ENCODE measurements at places on chromosomes 12 and 14.

- DNase-seq: no peak
These were observed 1.9 kb downstream of the CARMIL3 start for GRCh38 chr14:24053548-24054323.

DNA sequence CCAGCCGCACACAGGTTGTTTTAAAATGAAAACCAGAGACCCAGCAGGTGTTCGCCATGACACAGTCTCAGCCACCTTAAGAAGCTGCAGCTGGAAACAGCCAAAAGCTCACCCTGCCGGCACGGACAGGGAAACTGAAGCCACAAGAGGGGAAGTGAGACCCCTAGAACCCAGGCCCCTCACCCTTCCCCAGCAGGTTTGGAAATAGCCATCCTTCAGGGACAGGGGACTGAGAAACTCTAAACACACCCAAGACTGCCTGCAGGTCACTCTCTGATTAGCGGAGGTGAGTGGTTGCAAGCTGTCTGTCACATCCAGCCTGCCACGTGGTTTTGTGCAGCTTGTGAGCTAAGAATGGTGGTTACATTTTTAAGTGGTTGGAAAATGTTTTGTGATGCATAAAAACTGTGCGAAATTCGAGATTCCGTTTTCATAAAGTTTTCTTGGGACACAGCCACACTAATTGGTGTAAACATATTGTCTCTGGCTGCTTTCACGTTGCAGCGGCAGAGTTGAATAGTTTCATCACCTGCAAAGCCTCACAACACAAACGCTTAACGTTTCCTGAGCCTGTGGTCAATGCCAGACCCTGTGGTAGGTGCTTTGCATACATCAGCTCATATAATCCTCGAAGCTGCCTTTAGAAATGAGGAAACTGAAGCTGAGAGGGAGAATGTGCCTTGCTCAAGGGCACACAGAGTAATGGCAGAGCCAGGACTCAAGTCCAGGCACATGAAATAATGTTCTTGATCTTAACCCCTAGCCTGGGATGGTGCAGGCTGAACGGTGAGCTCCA, 1.7 kb upstream of the SELPLG start:
- peak; percentile 31 for DNase-seq

DNA sequence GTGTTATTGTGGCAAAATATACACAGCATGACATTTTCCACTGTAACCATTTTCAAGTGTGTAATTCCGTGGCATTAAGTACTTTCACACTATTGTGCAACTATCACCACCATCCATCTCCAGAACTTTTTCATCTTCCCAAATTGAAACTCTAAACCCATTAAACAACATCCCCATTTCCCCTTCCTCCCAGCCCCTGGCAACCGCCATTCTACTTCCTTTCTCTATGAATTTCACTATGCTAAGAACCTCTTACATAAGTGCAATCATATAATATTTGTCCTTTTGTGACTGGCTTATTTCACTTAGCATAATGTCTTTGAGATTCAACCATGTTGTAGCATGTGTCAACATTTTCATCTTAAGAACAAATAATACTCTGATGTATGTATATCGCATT, 67.8 kb upstream of the PYGL start:
- no peak for DNase-seq

GRCh38 chr14:96634896-96635295, 132.7 kb downstream of the PAPOLA start:
- DNase-seq: no peak

DNA sequence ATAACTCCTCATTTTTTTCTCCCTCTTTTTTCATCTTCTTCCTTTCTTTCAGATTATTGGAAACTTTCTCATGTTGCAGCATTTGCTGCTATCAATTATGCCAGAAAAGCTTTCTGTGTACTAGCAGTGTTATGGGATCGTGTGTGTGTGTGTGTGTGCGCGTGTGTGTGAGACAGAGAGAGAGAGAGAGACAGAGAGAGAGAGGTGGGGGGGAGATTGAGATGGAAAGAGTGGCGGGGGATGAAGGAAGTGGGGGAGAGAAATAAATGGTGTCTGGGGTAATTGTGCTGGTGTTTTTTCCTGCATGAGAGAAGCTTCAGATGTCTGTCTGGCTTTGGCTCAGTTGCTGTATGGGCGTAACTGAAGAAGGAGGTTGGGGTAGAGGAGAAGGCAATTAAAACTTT, 268.9 kb downstream of the RAD51B start:
- no peak for DNase-seq

- no peak for DNase-seq
These were observed 99.6 kb downstream of the DYRK2 start for GRCh38 chr12:67747869-67748742.

GRCh38 chr14:102545461-102546265, 36.1 kb upstream of the ANKRD9 start:
- no peak for DNase-seq

DNA sequence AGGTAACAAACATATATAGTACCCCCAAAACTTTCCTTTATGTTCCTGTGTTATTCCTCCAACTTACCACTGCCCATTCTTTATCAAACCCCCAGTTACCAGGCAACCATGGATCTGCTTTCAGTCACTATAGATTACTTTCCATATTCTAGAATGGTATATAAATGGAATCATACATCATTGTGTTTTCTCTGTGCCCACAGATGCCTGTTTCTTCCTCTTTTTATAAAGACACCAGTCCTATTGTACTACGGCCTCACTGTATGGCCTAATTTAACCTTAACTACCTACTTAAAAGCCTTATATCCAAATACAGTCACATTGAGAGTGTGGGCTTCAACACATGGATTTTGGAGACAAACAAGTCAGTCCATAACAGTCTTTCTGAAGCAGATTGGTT, 2.6 kb downstream of the TAS2R14 start:
- DNase-seq: no peak

- DNase-seq: no peak
These were observed 2.4 kb downstream of the MYL2 start for GRCh38 chr12:110917961-110918360.

DNA sequence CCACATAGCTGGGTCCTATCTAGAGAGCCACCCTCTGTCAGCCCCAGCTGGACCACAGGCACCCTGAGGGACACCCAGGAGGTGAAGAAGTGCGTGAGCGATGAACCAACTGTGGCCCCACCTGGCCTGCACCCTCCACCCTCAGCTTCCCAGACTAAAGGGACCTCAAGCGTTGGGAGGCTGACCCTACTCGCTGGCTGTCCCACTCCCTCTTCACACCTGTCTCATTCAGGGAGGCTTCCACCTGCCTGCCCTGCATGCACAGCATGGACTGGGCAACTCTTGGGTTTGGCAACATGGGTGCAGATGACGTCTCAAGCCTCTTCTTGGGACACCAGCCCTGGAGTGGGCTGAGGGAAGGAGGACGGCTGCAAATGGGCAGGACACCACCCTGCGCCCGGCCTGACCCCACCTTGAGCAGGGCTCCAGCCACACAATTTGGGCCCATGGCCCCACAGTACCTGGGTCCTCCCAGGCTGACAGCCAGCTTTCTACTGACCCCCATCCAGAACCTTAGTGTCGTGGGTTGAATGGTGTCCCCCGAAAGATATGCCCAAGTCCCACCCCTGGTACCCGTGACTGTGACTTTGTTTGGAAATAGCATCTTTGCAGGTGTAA, 2.1 kb downstream of the TMEM179 start:
- DNase-seq: no peak

DNA sequence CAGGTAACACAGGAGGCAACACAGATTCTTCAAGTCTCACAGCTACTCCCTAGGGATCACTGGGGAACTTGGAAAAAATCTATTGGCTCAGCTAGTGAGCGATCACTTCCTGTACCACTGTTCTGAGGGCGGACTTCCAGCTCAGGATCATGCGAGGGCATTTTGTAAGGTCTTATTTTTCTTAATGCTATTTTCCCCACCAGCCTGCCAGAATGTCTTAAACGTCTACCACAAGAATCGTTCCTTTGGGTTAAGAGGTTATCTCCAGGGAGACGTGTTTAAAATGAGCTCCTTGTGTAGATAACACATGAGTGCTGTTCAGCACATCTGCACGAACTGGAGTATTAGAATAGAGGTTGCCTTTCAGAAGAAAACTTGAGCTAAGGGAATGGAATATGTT, 162.6 kb downstream of the ETNK1 start:
- no peak for DNase-seq

- no peak for DNase-seq
These were observed 1814.2 kb upstream of the SEL1L start for GRCh38 chr14:83347874-83348273.

GRCh38 chr12:14260011-14260993, 105.2 kb upstream of the ATF7IP start:
- DNase-seq: peak; percentile 26

- DNase-seq: no peak
These were observed 300.4 kb downstream of the EGLN3 start for GRCh38 chr14:33650430-33650829.

DNA sequence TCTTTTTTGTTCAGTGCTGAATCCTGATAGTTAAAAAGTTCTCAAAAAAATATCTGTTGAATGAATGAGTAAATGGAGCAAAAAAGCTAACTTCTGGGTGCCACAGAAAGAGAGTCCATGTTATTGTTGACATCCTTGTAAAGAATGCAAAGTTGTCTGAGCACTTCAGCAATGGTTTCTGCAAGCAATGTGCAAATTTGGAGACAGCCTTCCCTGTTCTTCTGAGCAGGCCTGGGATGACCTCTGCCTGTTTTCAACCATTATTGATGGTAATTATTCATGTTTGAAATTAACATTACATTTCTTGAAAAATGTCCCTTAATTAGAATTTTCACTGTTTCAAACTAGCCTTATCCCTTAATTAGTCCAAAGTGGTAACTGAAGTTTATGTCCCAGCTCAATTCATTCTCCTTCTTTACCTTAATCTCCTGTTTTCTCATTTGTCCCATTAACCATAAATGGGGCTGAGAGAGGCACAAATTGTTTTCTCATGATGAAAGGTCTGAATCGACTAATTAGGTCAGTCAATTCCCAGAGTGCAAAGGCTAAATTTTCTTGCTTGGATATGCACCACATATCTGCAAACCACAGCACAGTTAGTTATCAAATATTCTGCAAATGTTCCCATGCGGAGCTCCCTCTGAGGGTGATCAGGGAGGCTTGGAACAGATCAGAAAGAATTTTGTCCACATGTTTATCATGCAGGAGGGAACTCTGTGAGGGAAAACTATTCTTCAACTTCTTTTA, 139.4 kb upstream of the KRR1 start:
- DNase-seq: no peak

DNA sequence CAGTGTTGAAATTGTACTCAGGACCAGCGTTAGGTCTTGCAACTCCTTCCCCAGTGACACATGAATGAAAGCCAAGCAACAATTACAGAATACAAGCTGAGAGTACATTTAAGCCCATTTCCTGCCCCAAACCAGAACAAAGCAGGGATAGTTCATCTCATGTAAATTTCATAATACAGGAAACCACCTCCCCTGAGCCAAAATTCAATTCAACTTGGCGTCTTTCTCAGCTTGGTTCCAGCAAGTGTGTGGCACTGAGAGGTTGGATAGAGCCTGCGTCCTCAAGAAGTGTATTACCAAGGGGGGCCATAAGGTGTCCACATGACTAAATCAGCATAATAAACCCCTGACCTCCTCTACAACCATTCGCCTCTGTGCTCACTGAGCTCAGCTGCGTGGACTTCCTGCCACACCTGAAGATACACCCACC, 278.9 kb upstream of the CRY1 start:
- DNase-seq: no peak

DNA sequence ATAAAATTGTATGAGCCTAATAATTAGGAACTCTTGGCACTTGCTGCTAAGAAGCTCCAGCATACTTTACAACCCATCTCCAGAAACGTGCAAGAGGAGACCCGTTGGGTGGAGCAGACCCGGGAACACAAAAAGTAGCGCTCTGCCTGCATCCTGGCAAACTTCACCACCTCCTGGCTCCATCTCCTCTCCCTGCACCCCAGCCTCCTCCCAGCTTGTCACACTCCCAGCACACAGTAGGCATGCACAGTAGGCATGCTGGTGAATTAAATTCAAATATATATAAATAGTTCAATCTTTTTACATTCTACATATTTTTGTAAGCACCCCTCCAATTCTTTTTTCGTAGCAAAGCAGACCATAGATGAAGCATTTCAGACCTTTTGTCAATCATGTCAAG, 1.2 kb downstream of the VSIG10 start:
- no peak for DNase-seq

- no peak for DNase-seq
These were observed 26.5 kb downstream of the AP5M1 start for GRCh38 chr14:57295239-57295638.

- DNase-seq: no peak
These were observed 31.8 kb upstream of the WSCD2 start for GRCh38 chr12:108097160-108097911.

DNA sequence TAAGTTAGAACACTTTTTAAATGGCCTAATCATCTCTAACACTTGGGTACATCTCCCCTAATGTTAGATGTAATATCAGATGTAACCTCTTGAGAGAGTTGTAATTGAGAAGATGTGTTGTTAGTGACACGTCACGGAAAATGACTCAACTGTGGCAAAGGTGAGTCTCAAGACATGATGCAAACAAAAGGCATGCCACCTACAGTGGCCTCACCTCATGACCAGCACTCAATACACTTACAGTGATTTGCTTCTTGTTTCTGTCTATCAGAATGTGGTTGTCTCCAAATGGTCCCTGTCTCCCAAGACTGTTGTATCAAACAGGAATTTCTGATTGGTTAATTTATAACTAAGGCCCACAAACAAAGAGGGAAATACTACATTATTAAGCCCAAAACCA, 91.2 kb downstream of the SLC25A21 start:
- DNase-seq: no peak

GRCh38 chr14:26775765-26776563, 178.1 kb upstream of the NOVA1 start:
- DNase-seq: no peak

- DNase-seq: no peak
These were observed 91.5 kb downstream of the TMTC1 start for GRCh38 chr12:29692237-29692636.

DNA sequence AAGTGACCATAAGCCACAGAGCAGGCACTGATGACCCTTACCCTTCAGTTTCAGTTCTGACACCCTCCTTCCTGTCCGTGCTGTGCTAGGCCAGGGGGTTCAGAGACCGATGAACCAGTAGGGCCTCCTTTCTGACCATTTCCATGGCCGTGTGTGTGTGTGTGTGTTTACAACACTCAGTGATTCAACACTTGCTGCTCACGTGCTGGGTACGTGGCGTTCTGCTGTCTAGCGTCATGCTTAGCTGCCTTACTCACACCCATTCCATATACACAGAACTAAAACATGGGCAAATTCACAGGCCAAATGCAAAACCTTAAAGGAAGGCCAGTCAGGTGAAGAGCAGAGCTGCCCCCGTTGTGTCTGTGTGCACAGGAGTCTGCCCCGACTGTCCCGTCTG, 67.5 kb downstream of the DNAH10 start:
- no peak for DNase-seq

DNA sequence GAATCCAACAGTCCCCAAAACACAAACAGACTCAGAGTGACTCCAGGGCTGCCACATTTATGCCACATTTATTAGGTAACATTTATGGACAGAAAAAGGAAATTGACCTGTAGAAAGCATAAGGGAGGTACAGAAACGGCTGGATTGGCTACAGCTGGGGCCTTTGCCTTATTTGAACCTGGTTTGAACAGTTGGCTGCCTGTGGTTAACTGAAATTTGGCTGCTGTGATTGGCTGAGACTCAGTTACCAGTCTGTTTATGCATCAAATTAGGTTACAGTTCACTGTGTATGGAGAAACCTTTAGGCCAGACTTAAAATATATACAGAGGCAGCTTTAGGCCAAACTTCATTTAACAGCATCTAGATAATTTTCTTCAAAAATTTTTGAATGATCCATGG, 27.8 kb upstream of the PCNX1 start:
- no peak for DNase-seq

- DNase-seq: no peak
These were observed 39.1 kb downstream of the ERH start for GRCh38 chr14:69358966-69359365.

All from NCI-H1048 (cell line).